ENCODE measurements at places on chromosomes 12 and 14. TPM values are rescaled to one million over a fixed set of nuclear protein-coding genes. Genes with fewer than 3 reads are reported as not detected.

DNA sequence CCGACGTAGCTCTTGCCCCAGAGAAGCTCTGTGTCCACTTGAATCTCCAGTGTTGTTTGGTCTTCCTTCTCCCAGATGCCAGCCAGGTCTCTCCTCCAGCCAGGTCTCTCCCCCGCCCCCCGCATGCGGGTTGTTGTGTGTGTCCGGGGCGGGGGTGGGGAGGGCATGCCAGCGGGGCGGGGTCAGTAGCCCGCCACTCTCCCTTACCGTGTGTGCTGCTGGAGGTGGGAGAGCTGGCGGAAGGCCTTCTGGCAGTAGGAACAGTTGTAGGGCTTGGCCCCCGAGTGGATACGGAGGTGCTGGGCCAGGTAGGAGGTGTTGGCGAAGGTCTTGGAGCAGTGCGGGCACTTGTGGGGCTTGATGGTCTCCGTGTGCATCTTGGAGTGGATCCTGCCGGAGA lies 9.2 kb upstream of the ING4 start:
- DNase-seq: no peak

The NID2 gene
- not detected for total RNA-seq

The ADAMTS20 gene
- 0.24 TPM for total RNA-seq

DNA sequence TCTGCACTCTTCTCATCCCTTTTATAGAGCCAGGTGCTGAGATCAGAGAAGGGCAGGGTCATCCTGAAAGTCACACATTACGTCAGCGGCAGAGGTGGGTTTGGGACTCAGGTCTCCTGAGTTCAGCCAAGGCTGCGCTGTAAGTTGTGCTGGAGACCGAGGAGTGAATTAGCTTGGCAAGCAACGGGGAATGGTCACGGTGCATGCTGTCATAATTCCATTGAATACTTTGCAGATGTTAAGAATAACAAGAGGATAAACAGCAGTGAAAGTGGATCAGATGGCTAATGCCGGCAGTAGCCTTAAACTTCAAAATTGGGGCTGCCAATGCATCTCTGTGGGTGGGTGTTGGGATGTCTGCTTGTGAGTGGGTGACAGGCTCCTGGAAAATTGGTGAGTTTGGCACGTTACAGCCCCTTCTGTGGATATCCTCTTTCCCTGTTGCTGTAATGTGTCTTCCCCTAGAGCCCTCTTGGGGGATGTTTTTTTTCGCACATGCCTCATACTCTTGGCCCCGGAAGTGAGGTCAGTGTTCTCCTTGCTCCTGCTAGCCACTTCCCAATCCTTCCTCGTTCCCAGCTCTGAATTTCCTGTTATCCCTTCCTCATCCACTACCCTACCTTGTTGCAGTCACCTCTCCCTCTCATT lies 287.1 kb upstream of the SRRM4 start:
- no peak for DNase-seq

The ARHGAP9 gene
- total RNA-seq: not detected

DNA sequence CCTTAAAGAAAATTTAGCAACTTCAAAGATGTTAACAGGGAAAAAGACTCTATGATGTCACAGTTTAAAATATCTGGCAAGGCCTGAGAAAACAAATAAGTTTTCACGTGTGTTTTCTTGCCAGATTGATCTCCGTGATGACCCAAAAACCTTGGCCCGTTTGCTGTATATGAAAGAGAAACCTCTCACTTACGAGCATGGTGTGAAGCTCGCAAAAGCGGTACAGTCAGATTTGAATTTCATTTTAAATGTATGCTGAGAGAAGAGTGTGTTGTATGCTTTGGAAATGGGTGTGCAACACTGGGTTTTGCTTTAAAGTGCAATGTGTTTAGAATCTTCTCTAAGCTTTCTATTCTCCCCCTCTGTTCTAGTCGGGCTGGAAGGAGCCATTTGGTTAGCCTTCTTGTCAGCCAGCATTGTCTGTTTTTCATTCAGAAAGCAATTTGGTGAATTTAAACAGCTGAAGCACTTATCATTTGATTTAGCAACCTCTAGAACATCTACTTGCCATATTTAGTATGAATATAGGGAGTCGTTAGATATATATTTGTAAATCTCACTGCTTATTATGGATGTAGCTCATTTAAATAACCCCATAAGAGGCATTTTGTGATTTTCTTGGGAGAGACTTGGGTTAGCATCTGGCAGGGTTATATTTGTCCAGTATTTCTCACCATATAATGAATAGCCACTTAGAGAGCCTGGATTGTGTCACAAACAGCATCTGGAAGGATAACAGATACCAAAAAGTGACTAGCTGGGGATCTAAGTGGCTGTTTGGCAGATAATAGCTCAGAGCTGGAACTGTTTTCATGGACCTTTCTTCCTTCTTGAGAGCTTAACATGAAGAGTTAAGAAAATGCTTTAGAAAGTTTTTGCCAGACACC lies 35.5 kb downstream of the GPHB5 start:
- DNase-seq: no peak

The SRRM4 gene
- total RNA-seq: not detected

DNA sequence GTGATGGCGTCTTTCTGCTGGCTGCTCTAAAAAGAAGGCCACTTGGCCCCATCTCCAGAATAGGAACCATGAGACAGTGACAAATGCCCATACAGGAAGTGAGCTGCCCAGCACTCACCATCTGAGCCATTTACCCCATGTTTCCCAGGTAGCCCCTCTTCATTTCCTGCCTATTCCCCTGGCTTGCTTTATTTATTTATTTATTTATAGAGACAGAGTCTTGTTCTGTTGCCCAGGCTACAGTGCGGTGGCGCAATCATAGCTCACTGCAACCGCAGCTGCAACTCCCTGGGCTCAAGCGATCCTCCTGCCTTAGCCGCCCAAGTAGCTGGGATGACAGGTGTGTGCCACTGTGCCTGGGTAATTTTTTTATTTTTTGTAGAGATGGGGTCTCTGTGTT lies 71.2 kb downstream of the RIN3 start:
- DNase-seq: no peak

The THAP2 gene
- total RNA-seq: 0.95 TPM

The CCNT1 gene
- total RNA-seq: 52.1 TPM

DNA sequence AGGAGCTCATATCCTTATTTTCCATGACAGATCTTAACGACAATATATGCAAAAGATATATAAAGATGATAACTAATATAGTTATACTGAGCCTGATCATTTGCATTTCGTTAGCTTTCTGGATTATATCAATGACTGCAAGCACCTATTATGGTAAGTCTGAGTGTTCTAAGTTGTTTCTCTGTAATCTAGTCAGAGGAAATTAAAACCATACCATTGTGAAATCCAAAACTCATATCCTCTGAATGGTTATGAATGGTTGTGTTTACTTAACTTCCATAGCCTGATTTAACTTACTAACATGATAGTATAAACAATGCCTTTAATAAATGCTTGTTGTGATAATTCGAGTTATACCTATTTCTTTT lies 760 bp downstream of the TMEM19 start:
- DNase-seq: no peak

The C14orf132 gene
- 0.87 TPM for total RNA-seq

DNA sequence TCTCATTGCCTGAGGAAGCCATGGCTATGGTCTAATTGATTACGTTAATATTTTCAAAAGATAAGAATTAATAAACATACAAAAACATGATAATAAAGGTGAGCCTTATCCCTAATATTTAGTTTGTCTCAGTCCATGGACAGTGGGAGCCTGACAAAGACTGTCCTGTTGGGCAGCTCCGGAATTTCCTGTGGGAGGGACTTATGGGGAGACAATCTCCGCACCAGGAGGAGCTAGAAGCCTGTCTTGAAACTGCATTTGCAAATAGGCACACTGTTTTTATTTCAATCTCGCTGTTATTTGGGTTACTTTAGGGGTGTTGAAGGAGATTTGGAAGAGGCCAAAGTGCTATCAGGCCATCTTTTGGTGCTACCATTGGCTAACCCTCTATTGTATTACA lies 50.8 kb upstream of the ZDHHC17 start:
- DNase-seq: peak; percentile 56

The SOAT2 gene
- not detected for total RNA-seq

DNA sequence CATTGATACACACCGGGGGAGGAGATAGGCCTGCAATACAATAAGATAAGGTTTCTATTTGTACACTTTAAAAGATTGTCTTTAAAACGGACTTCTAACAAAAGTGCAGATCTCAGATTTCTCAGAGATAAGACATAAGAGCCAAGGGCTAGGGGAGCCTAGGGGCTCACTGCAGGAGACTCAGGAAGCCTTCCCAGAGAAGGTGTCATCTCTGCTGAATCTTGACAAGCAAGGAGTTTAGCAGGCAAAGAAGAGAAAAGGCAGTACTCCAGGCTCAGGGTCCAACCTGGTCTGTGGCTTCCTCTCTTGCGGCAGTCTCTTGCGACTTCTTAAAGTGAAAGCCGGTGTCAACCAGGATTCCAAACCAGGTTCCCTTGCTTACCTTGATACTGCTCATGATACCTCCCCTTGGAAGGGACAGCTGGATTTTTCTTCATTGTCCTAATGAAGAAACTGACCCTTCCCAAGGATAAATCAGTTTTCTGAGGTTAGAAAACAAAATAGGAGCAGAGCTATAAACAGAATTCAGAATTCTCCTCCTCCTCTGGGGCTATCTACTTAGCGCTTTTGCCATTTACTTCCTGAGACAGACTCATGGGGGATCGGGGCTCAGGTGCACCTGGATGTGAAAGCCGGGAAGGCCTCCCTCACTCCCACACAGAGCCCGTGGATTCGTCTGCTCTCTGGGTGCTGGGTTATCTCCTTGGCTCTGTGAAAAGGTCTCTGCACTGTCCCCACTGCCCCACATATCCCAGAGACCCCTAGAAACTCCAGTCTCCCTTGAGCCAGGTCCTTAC lies 1.7 kb upstream of the SCNN1A start:
- no peak for DNase-seq

DNA sequence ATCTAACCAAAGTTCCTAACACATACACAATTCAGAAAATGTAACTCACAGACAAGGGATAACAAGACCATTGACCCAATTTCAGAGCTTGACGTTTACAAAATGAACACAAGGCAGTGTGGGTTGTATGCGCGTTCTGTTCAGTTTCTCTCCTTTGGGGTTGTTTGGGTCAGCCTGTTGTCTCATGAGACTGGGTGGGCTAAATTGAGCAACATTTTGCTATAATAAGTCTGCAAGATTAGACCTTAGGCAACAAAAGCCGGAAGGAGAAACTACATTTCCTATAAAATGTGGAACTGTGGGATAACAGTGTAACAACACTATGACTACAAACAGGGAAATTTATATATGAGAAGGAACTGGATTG lies 18.8 kb upstream of the LTA4H start:
- peak; percentile 24 for DNase-seq

- DNase-seq: no peak
Measured at GRCh38 chr14:99559286-99559990, 44.6 kb downstream of the CCDC85C start.

The WBP11 gene
- total RNA-seq: 33.7 TPM

DNA sequence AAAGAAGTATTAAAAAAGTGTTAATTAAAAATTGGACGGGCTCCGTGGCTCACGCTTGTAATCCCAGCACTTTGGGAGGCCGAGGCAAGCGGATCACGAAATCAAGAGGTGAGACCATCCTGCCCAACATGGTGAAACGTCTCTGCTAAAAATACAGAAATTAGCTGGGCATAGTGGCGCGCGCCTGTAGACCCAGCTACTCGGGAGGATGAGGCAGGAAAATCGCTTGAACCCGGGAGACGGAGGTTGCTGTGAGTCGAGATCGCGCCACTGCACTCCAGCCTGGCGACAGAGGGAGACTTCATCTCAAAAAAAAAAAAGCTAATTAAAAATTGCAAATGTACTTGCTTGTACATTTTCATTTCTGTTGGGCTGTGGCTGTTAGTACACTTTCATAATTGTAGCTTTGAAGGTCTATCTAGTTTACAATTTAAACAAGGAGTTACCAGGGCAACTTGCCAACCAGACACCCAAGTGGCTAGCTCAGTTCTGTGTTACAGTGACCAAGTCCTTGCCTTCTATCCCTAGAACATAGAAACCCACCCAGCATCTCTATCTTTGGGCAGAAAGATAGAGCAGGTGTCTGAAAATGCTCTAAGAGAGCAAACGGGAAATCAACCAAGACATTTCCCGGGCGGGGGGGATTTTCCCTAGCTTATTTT lies 1.2 kb downstream of the COA8 start:
- no peak for DNase-seq

- peak; percentile 70 for DNase-seq
Measured at GRCh38 chr14:32939254-32940065, 781 bp downstream of the NPAS3 start.

GRCh38 chr12:47231456-47231855 lies 151.7 kb upstream of the AMIGO2 start:
- DNase-seq: no peak

DNA sequence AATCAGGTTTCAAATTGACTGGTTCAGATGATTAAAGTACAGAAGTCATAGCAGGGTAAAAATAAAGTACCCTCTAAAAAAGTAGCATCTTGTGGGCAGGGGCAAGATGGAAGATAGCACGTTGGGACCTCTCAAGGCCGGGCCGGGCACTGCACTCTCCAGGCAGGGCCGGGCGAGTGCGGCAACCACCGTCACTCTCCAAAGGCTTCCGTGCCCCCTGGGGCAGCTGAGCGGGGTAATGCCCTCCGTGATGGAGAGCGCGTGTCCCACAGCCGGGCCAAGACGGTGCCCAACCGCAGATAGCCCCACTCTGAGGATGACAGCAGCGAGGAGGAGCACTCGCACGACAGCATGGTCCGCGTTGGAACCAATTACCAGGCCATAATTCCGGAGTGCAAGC lies 8.6 kb upstream of the PLXNC1 start:
- DNase-seq: no peak

DNA sequence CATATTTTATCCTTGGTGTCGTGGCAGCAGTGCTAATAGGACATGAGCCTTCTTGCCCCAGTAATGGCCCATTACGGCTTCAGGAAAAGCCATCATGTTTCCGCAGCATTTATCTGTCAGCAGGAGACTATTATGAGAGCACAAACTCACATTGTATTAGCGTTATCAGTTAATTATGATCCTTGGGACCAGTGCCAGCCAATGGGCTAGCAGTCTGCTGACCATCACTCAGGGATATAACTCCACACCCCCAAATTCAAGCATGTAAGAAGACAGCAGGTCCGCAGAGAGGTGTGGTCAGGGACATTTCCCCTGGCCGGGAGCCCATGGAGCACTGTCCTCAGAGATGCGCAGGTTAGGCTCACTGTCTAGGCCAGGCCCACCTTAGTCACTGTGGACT lies 4.9 kb upstream of the ESRRB start:
- no peak for DNase-seq

- DNase-seq: peak; percentile 41
Measured at GRCh38 chr12:118299791-118300460, 72.8 kb downstream of the TAOK3 start.

The KCNMB4 gene
- total RNA-seq: 0.32 TPM

The INSM2 gene
- total RNA-seq: 0.27 TPM

DNA sequence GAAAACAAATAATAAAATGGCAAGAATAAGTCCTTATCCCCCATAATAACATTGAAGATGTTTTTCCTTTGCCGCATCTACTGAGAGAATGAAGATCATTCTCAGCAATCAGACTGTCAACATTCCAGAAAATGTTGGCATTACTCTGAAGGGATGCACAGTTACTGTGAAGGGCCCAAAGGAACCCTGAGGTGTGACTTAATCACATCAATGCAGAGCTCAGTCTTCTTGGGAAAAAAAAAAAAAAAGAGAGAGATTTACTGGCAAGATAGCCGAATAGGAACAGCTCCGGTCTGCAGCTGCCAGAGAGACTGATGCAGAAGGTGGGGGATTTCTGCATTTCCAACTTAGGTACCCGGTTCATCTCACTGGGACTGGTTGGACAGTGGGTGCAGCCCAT lies 41.3 kb upstream of the OR6J1 start:
- DNase-seq: no peak

Data from SK-MEL-5 (cell line).